Activated CD8-positive, alpha-beta T cell treated with anti-CD3 and anti-CD28 coated beads for 36 hours (primary cell): ENCODE measurements at places on chromosomes 7 and 10.

- H3K27ac ChIP-seq = no peak overlapping the region
- H3K36me3 ChIP-seq = no peaks in the 10 kb centered on the region
- H3K4me3 ChIP-seq = no peak overlapping the region
These were observed 527.3 kb upstream of the SEMA3D start for GRCh38 chr7:85714043-85714578.

DNA sequence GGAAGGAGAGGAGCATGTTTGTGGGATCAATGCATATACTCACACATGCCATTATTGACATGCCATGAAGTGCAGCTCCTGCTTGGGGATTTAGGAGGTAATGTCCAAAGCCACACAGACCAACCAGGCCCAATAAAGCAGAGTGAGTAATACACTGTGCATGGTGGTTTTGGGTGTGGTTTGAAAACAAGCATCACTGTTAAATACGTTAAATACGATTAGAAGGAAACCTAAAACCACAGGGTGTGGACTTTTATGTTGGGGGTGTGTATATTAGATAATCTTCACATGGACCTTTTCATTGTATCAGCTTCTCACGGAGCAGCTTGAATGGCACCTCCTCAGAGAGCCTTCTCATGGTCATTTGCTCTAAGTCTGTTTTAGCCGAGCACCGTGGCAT, 10.4 kb upstream of the EIF3A start:
- H3K4me1 ChIP-seq = peaks cover 27% of the 10 kb centered on the region
- no peak overlapping the region for H3K4me3 ChIP-seq
- no peaks in the 10 kb centered on the region for H3K36me3 ChIP-seq
- peak overlapping the region; percentile 11 for H3K27ac ChIP-seq
- H3K27me3 ChIP-seq = no peaks in the 10 kb centered on the region

DNA sequence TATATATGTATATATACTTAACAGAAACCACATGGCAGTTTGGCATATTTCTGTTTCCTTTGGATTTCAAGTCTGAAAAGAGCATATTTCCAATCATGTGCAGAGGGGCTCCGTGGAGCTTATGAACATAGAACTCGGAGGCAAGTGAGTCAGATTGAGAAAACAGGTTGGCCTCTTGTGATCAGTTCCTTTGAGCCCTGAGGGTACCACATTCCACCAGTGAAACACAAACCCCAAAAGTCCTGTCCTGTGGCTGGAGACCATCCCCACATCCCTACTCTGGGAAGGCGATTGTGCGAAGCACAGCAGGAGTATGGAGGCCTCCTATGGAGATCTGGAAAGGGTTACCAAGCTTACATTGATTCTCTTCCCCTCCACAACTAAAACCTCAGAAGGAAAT, 196.7 kb upstream of the TMEM72 start:
- H3K27ac ChIP-seq = no peak overlapping the region
- no peaks in the 10 kb centered on the region for H3K36me3 ChIP-seq
- no peak for DNase-seq
- H3K4me1 ChIP-seq = no peaks in the 10 kb centered on the region
- H3K27me3 ChIP-seq = peaks cover 3% of the 10 kb centered on the region

DNA sequence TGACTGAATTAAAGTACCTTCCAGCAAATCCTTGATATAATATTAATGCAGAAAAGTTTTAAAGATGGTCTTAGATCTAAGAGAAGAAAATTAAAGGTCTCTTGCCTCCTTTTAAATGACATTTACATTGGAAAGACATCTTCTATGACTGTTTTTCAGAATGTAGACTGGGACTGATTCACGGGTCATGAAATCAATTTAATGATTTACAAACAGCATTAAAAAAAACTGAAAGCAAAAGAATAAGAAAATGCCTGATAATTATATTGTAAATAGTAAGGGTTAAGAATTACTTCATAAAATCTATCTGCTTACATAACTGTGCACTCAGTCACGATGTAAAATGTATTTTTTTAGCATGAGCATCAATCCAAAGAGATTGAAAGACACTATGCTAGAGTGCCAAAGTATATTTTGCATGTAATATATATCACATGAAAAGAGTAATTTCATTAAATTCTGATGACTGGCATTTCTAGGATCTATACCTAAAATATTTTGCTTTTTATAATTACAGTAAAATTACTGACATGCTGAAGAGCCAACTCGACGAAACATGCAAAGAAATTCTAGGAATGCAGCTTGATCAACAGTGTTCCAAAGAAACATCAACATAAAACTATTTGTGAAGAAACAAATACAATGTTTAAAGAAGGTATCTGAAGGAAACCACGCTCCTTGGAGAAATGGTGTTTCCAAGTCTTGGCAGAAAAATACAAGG, 35.1 kb downstream of the RTKN2 start:
- H3K4me1 ChIP-seq = peaks cover 19% of the 10 kb centered on the region
- H3K27ac ChIP-seq = peak overlapping the region; percentile 55
- peak overlapping the region; percentile 16 for H3K4me3 ChIP-seq

GRCh38 chr7:64313740-64314491, at the start of gene ZNF736:
TSS of gene ZNF736 (plus strand) at chr7:64313961. CDS start at chr7:64314151, 190 bp downstream.
- peak; percentile 95 for DNase-seq
- H3K27ac ChIP-seq = peak within 1 kb of the TSS; percentile 99
- peaks cover 31% of the 10 kb centered on the region for H3K4me1 ChIP-seq
- no peaks in the 10 kb centered on the region for H3K27me3 ChIP-seq
- peaks cover 30% of the 10 kb centered on the region for H3K36me3 ChIP-seq

DNA sequence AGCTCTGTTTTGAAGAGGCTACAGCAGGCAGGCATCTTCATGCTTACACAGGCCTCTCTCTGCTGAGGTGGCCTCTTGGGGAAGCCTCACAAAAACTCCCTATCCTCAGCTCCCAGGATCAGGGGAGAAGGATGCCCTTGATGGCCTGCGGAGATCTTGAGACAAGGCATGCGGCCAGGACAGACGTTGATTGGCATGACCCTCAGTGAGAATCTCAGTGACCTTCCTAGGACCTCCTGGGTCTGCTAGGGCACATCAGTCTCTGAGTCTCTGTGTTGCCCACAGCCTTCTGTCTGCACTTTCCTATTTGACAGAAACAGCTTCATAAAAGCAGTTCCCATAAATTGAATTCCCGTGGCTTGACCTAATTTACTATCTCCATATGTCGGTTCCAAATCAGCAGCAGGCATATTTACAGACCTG, 1005.8 kb upstream of the C7orf33 start:
- no peak overlapping the region for H3K27ac ChIP-seq
- H3K36me3 ChIP-seq = no peaks in the 10 kb centered on the region
- H3K4me3 ChIP-seq = no peak overlapping the region
- H3K4me1 ChIP-seq = no peaks in the 10 kb centered on the region
- DNase-seq = no peak

- H3K27me3 ChIP-seq = no peaks in the 10 kb centered on the region
- H3K4me1 ChIP-seq = no peaks in the 10 kb centered on the region
- no peak overlapping the region for H3K4me3 ChIP-seq
- no peaks in the 10 kb centered on the region for H3K36me3 ChIP-seq
- DNase-seq = no peak
These were observed 285.8 kb upstream of the SP4 start for GRCh38 chr7:21142081-21142480.

- H3K27me3 ChIP-seq = no peaks in the 10 kb centered on the region
- no peak for DNase-seq
- H3K4me1 ChIP-seq = peaks cover 40% of the 10 kb centered on the region
- no peak overlapping the region for H3K27ac ChIP-seq
- no peak overlapping the region for H3K4me3 ChIP-seq
- no peaks in the 10 kb centered on the region for H3K36me3 ChIP-seq
These were observed 38.1 kb upstream of the DUSP5 start for GRCh38 chr10:110459600-110459999.

DNA sequence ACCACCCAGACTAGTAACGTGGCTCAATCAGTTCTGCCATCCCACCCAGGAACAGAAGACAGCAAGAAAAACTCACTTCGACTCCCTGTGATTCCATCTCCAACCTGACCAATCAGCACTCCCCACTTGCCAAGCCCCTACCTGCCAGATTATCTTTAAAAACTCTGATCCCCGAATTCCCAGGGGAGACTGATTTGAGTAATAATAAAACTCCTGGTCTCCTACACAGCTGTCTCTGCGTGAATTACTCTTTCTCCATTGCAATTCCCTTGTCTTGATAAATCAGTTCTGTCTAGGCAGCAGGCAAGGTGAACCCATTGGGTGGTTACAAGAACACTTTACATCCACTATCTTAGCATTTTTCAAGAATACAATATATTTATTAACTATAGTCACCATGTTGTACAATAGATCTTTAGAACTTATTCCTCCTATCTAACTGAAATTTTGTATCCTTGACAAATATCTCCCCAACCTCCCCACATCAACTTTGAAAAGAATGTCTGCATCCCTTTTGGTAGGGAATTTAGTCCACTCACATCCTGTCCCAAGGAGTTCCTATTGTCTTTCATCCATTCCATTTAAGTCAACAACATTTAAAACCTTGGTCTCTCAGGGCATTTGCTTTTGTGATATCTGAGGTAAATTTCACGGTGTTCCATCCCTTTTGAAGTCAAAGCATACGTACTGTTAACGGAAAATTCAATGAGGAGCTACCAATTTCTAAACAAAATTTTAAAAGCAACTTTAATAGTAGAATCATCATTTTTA, 163.7 kb downstream of the MACC1 start:
- no peaks in the 10 kb centered on the region for H3K4me1 ChIP-seq
- no peak for DNase-seq
- no peaks in the 10 kb centered on the region for H3K27me3 ChIP-seq
- H3K27ac ChIP-seq = no peak overlapping the region

- H3K27me3 ChIP-seq = no peaks in the 10 kb centered on the region
- DNase-seq = no peak
- no peak overlapping the region for H3K4me3 ChIP-seq
- H3K4me1 ChIP-seq = no peaks in the 10 kb centered on the region
These were observed 59.9 kb upstream of the GLCCI1 start for GRCh38 chr7:7908622-7909145.

DNA sequence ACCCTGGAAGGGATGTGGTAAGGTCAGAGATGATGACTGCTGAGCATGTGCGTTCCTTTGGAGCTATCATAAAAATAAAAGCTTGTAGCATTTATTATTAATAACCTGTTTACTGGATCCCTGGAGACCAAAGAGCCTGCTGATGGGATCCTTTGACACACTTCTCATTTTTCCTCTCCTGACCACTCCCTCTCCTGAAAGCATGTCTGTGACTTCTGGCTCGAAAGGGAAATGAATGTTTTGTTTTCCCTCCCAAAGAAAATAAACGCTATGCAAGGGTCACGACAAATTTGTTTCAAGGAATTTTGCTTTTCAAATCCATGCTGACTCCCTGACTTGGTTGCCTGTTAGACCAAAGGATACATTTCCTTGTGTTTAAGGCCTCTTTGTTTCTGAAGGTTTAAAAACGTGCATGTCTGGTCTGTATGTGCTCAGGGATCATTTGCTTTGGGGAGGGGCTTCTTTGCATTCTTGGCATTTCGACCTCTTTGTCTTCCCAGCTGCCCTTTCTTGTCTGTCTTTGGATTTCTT, 185.1 kb upstream of the AGK start:
- DNase-seq = no peak
- H3K27ac ChIP-seq = no peak overlapping the region
- no peaks in the 10 kb centered on the region for H3K36me3 ChIP-seq
- peaks cover 2% of the 10 kb centered on the region for H3K27me3 ChIP-seq
- no peaks in the 10 kb centered on the region for H3K4me1 ChIP-seq

GRCh38 chr10:102281102-102281487, 35.8 kb downstream of the GBF1 start:
- H3K4me1 ChIP-seq = peaks cover 57% of the 10 kb centered on the region
- DNase-seq = no peak
- peaks cover 5% of the 10 kb centered on the region for H3K36me3 ChIP-seq
- H3K4me3 ChIP-seq = no peak overlapping the region
- no peak overlapping the region for H3K27ac ChIP-seq
- no peaks in the 10 kb centered on the region for H3K27me3 ChIP-seq
